ENCODE measurements at places on chromosomes 4 and X. TPM values are rescaled to one million over a fixed set of nuclear protein-coding genes. Genes with fewer than 3 reads are reported as not detected.

DNA sequence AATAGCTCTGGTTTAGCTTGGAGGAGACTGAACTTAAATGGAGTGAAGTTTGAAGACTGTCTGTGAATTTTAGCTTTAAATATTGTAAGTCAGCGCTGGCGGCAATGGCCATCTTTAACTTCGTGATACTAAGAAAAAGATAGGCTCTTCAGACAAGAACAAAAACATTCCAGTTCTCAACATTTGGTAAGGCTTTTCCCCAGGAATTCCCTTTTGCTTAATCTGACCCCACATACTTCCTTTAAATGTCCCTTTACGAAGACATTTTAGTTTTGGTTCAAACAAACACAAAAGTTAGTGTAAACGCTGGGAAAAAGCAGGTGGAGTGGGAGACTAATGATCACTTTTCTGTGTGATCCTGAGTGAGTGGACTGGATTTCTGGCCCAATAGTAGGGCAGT is 106.2 kb downstream of the MAML3 start:
- DNase-seq, result no peak

DNA sequence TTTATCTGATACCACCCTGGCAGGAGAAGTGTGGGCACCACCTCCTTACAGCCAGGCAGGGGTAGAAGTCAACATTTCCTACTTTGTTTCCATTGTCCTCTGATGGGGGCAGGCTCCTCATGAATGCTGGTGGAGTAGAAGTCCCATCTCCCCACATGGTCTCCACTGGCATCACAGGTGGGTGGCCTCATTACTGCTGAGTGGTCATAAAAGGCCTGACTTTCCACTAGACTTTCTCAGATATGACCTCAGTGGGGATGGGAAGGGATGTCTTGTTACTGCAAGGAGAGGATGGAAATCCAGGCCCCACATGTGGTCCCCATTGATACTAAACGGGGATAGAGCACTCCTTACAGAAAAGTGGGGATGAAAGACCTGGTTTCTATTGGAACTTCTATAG is 18.6 kb upstream of the BMP2K start:
- no peak for DNase-seq

DNA sequence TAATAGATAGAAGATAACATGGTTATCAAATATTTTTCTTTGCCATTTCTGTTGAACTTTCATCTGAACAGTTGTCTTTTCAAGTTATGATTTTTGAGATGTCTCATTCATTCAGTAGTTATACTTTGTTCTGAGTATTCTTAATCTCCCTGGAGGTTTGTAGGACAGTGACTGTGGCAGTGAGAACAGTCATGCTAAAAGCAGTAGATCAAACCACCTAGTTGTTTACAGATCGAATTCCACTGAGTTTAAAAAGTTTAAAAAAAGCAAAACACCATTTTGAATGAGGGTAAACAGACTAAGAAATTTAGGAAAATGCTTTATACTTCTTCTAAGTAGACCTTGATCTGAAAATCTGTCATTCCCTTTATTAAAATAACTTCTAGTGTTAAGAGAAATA is 107.2 kb downstream of the CEP135 start:
- DNase-seq, result no peak

DNA sequence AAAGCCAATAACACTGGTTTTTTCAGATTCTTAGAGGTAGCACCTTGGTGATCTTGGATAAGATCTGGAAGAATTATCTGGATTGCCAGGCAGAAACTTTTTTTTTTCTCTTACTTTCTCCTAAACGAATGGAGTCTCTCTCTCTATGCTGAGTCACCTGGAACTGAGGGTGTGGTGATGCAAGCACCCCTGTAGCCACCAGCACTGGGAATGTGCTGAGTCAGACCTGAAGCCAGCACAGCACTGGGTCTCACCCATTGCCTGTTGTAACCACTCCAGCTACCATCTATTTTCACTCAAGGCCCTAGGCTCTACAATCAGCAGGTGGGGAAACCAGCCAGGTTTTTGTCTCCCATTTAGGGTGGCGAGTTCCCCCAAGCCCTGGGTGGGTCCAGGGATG is 923.8 kb downstream of the RAPGEF2 start:
- no peak for DNase-seq

DNA sequence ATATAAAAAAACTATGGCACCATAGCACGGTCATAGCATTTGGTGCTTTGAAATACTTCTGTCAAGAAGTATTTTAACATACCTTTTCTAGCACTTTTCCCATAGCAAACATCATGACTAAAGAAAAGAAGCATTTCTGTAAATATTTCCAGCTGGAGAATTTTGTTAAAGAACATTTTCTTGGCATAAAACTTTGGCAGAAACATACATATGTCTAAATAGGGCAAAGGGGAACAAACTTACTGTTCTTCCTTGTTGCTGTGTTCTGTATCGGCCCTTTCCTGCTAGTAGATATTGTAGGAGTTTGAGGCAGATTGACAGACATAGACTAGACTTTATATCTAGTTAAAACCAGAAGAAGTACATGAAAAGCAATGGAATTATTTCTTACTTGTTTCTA is 2368.5 kb downstream of the PCDH7 start:
- no peak for DNase-seq

The IRS4 gene
- 0.96 TPM for total RNA-seq

The POU3F4 gene
- not detected for total RNA-seq

All from ureter (tissue), 1 donor.